WTC11 (cell line): ENCODE measurements at places on chromosomes 2 and 18. TPM values are rescaled to one million over a fixed set of nuclear protein-coding genes. Genes with fewer than 3 reads are reported as not detected.

DNA sequence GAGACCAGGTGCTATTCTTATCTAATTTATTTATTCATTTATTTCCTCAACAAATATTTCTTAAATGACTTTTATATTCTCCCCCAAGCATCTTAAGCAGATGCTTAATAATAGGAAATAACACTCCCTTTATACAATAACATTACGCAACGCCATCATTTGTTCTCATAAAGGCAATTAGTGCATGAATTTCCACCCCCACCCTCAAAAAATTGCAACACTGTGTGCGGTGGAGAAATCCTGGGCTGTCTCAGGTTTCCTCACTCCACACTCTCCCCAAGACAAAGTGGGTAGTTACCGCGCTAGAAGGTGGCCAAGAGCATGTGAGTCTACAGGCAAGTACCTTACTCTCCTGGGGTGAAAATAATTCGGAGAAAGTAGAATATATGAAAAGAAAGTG is 37.0 kb upstream of the CTDP1 start:
- no peak overlapping the region for H3K4me3 ChIP-seq
- DNase-seq = no peak
- no peaks in the 10 kb centered on the region for H3K36me3 ChIP-seq
- peaks cover 3% of the 10 kb centered on the region; the same call in 1 of the 2 replicates for H3K27me3 ChIP-seq
- no peaks in the 10 kb centered on the region for H3K4me1 ChIP-seq

GATA6 gene
- total RNA-seq = 0.15 to 0.21 TPM (median 0.18 TPM) in 3 replicates

IL1F10 gene
- not detected in 3 replicates for total RNA-seq

- H3K27ac ChIP-seq = peak overlapping the region; percentile 6; the same call in 1 of the 2 replicates
- H3K4me3 ChIP-seq = no peak overlapping the region; the same call in 1 of the 2 replicates
- no peaks in the 10 kb centered on the region for H3K36me3 ChIP-seq
- DNase-seq = no peak
Measured at GRCh38 chr2:220043990-220044335, 416.5 kb downstream of the SLC4A3 start.

FOXD4L1 gene
- total RNA-seq = 0.09 TPM in 1 of 3 replicates, not detected in the others

HOXD9 gene
- total RNA-seq = not detected in 3 replicates

DNA sequence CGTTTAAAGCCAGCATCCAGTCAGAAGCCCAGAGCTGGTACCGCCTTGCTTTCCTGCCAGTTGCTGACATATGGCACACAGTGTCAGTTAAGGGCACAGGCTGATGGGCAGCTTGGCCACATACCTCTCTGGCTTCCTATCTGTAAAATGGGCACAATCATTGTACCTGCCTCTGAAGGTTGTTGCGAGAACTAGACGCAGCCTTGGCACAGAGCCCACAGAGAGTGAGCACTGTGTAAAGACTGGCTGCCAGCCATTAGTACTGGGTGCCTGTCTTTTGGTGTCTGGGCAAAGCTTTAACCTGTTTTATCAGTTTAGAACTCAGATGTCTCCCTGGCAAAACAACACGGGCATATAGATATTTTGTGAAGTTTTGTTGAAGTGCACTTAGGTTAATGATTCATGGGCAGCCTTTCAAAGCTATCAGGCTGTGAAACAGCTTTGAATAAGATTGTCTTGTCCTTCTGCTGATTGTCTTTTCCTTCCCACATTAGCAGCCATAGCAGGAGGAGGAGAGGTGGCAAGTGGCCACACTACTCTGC is 269.5 kb downstream of the NEDD4L start:
- H3K36me3 ChIP-seq = no peaks in the 10 kb centered on the region
- no peak overlapping the region for H3K27ac ChIP-seq
- no peaks in the 10 kb centered on the region; the same call in 1 of the 2 replicates for H3K27me3 ChIP-seq
- H3K4me3 ChIP-seq = no peak overlapping the region

GRCh38 chr2:213161759-213162515 is 10.5 kb upstream of the IKZF2 start:
- no peaks in the 10 kb centered on the region for H3K27me3 ChIP-seq
- no peak for DNase-seq
- no peak overlapping the region for H3K27ac ChIP-seq
- H3K4me3 ChIP-seq = no peak overlapping the region
- H3K4me1 ChIP-seq = no peaks in the 10 kb centered on the region

GRCh38 chr2:134758633-134759032 is 39.8 kb upstream of the TMEM163 start:
- peaks cover 4% of the 10 kb centered on the region; the same call in 1 of the 2 replicates for H3K27me3 ChIP-seq
- H3K27ac ChIP-seq = no peak overlapping the region
- no peaks in the 10 kb centered on the region for H3K4me1 ChIP-seq
- H3K36me3 ChIP-seq = no peaks in the 10 kb centered on the region
- H3K4me3 ChIP-seq = no peak overlapping the region

- H3K27ac ChIP-seq = peak overlapping the region; percentile 80
- no peak overlapping the region for H3K4me3 ChIP-seq
- H3K36me3 ChIP-seq = peaks cover 3% of the 10 kb centered on the region
- no peaks in the 10 kb centered on the region for H3K4me1 ChIP-seq
Measured at GRCh38 chr2:165889158-165889557, 64.4 kb downstream of the TTC21B start.

RAX gene
- 0.57 to 0.94 TPM (median 0.89 TPM) in 3 replicates for total RNA-seq
